ENCODE measurements at places on chromosomes 11 and 22.

- DNase-seq: peak; percentile 85
Measured at GRCh38 chr11:62905927-62906531, 15.1 kb downstream of the CHRM1 start.

- no peak for DNase-seq
Measured at GRCh38 chr11:109338131-109338530, 83.9 kb upstream of the C11orf87 start.

- no peak for DNase-seq
Measured at GRCh38 chr11:86140334-86140990, 71.6 kb upstream of the PICALM start.

GRCh38 chr11:16605389-16605893, 133.0 kb upstream of the C11orf58 start:
- DNase-seq: no peak

DNA sequence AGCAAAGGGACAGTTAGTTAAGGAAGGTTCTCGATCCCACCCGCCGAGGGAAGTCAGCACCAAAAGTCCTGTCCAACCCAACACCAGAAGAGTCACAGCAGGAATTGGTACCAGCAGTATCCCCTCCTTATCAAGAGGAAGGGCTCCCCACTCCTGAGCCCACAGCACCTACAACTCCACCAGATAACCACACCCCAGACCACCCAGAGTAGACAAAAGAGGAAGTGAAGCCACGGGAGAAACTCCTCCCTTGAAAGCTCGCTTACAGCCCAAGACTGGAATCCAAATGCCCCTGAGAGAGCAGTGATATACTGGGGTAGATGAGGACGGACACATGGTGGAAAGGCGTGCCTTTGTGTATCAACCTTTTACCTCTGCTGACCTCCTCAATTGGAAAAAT, 7.3 kb upstream of the CD5 start:
- DNase-seq: no peak

GRCh38 chr11:130642994-130643393, 194.5 kb downstream of the ADAMTS15 start:
- DNase-seq: no peak

GRCh38 chr11:12832480-12833224, 158.4 kb downstream of the TEAD1 start:
- DNase-seq: no peak

- DNase-seq: peak; percentile 24
Measured at GRCh38 chr11:63745304-63746170, 23.0 kb downstream of the ZFTA start.

DNA sequence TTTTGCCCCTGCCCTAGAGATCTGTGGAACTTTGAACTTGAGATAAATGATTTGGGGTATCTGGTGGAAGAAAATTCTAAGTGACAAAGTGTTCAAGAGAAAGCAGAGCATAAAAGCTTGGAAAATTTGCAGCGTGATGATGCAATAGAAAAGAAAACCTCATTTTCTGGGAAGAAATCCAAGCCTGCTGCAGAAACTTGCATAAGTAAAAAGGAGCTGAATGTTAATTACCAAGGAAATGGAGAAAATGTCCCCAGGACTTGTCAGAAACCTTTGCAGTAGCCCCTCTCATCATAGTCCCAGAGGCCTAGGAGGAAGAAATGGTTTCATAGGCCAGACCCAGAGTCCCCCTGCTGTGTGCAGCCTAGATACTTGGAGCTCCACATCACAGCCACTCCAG, 686.9 kb downstream of the FAM181B start:
- DNase-seq: peak; percentile 22

GRCh38 chr11:3224401-3225057, 5.9 kb upstream of the MRGPRG start:
- no peak for DNase-seq

DNA sequence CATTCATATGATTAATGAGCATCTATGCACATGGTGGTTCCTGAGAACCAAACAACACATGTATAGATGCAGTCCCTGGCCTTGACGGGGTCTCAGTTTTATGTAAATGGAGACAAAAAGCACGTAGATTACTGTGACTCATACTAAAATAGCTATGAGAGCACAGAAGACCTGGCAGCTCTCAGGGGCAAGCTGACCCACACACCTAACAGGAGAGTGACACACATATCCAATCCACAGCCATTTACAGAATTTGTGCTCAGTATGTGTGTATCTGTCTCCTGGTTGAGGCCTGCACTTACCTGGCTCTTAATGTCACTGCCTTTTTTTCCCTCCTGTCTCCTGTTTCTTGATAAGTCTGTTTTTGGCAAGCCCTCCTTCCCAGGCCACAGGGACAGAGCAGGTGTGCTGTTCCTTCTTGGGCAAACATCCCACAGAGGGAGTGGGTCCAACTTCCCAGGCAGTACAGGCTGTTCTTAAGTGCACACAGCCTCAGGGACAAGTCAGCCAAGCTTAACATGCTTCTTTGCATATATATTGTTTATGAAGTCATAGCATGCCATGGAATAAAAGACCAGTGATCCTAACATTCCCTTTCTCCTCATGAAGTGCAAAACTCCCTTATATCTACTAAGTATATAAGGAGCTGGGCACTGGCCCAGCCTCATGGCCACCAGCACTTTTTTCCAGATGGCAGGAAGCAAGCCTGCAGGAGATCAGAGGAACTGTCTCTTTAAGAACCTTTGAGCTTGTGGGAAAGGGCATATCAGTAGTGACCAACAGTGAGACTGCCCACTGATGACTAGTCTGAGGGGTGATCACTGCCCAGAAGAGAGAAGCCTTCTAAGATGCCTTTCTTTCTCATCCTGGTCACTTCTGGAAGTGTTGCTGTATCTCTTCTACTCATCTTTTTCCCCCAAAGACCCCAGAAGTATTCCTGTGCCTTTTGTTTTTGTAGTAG, 124.7 kb upstream of the CCDC90B start:
- DNase-seq: no peak

DNA sequence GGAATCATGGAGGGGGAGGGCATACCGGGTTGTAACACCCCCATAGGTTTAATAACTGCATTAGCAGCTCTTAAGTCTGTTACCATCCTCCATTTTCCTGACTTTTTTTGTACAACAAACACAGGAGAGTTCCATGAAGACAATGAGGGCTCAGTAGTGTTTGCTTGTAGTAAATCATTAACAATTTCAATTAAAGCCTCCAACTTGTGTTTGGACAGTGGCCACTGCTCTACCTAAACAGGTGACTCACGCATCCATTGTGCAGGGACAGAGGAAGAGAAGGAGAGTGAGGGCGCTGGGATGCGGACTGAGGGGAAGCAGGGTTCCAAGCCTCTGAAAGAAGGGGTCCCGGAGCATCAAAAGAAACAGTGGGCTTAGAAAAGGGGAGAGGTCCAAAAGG, 21.3 kb upstream of the MTNR1B start:
- DNase-seq: no peak

- no peak for DNase-seq
Measured at GRCh38 chr11:35016916-35017315, 100.5 kb downstream of the PDHX start.

DNA sequence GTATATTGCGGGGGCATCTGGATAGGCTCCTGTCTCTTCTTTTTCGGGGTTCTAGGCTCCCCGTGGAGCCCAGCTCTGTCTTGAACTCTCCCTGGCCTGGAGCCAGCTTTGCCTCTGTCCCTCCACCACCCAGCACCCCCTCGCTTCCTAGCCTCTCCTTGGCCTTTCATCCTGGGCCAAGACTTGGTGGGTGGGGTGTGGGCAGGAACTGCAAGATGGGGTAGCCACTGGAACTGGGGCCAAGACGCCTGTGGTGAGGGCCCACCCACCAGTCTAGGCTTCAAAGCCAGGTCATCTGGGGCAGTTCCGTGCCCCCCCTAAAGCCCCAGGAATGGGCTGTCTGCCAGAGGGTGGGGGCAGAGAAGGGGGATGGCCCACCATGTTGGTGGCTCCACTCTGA, 1.7 kb upstream of the CRYBB1 start:
- DNase-seq: no peak

GRCh38 chr22:45163099-45163450, 650 bp upstream of the NUP50 start:
- peak; percentile 56 for DNase-seq

GRCh38 chr11:124669193-124669592, 4.3 kb downstream of the SIAE start:
- DNase-seq: peak; percentile 73

GRCh38 chr11:3126207-3126865, 38.8 kb downstream of the OSBPL5 start:
- DNase-seq: no peak

DNA sequence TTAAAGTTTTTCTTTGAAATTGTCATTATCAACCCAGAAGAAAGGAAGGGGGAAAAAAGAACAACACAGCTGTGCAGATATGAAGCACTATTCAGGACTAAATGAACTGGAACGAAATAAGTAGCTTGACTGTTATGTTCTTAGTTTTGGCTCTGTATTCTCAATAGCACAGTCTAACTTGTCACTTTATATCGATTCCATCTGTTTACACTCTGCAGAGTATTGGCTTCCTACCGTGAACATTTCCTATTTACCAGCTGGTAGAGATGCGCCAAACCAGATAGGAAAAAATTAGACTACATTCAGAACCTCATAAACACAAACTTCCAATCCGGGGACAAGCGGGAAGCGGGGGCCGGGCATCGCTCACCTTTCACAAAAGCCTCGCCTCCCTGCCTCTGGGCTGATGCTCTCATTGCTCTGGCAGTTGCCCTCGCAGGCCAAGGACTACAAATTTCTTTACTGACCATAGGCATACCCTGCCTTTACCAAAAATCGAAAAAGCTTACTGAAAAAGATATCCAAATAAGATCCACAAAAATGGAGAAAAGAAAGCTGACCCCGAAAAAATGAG, 66.2 kb downstream of the EFCAB6 start:
- no peak for DNase-seq

DNA sequence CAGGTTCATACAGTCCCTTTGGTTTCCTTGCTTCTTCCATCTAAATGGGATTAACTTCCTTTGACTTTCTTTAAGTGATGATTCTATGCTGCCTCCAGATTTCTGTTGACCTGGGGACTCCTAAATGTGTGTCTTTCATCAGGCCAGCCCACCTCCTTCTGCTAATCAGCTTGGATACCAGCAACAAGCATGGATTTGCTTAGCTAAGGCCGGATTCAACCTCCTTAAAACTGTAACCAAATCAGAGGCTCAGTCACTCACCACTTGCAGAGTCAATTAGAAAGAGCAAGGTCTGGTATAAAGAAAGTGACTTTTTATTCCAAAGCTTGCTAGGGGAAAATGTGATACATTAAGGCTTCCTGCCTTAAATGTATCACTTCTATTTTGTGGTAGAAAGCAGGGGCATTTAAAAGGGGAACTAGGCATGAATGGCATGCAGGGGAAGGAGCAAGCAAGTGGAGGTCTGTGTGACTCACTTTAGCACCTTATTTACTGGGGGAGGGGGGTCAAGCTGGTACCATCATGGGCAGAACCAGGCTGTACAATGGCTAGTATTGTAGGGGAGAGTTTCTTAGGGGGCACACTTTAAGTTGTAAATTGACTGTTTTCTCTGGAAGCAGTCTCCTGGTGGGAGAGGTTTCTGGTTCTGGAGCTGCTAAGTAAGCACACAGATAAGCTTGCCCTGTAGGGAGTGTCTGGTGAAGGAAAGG, 239.0 kb upstream of the PDGFD start:
- no peak for DNase-seq

- no peak for DNase-seq
Measured at GRCh38 chr11:130114281-130114680, 44.6 kb downstream of the APLP2 start.

- DNase-seq: peak; percentile 47
Measured at GRCh38 chr11:111606986-111607385, 4.7 kb downstream of the SIK2 start.

GRCh38 chr11:95821640-95822039, 31.3 kb downstream of the CEP57 start:
- DNase-seq: peak; percentile 55

DNA sequence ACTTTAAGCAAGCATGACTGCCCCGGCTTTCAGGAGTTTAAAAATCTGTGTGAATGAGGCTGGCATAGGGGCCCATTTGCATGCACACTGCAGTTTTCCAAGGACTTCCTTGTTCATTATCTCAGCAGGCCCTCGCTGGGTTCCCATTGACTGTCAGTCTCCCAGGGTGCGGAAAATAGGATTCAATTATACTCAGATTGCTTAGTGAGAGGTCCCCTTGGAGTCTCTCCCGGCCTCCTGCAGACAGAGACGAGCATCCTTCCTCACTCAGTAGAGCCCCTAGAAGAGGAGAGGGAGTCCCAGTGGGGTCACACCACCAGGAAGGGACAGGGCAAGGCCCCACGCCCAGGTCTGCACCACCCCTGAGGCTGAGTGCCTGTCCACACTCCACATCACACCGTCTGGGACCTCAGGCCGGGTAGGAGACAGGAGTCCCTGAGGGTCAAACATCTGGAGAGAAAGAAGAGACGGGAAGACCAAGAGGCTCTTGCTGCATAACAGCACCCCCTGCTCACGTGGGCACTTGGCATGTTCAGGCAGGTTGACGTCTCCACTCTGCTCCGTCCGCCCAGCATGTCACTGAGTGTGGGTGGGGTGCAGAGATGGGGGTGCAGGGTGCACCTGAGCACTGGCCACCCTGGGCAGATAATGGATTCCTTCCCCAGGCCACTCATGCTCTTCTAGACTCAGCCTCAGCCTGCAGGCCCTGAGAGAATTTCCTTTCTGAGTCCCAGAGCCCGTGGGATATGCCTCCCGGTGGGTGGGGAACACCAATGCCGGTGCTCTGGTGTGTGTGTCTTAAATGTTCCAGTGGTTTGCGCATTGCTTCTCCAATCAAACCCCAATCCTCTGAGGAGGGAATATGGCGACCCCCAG, 58.8 kb downstream of the MCM5 start:
- no peak for DNase-seq

- DNase-seq: no peak
Measured at GRCh38 chr22:26780521-26780920, 123.1 kb downstream of the MIAT start.

DNA sequence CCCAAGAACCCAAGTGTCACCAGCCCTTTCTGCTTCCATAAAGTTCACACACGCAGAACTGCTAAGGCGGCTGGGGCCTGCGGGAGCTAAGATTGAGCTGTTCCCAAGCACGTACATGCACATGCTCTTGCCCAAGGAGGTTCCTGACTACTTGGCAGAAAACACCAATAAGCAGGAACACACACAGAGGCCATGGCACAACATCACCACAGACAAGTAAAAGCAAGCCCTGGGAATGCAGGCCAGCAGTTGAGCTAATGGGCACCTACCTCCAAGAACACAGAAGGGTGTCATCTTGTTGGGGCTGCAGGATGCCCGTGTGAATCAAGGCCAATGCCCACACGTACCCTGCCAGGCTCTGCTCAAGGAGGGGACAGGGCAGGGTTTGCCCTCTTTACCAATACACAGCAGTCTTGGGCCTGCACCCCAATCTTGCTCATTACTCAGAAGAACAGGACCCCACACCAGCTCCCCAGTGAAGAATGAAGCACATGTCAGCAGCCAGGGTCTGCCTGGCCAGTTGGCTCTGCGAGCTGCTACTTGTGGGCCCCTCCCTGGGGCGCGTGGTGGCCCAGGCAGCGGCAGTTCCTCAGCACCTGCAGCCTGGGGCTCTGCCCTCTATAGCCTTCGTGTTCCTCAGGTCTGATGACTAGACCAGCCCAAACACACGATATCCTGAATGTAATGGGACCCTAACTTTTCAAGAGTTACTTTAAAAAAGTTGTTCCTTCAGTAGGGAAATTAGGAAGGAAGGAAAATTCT, 32.3 kb upstream of the CYP2D6 start:
- no peak for DNase-seq

GRCh38 chr22:30089655-30089974, 9.4 kb downstream of the HORMAD2 start:
- no peak for DNase-seq

All from cardiac fibroblast (primary cell).